KG1 (cell line): ENCODE measurements at places on chromosomes 5 and 9.
A peak's percentile ranks its signal among the peaks of the same experiment; 100 is the strongest.

- DNase-seq: no peak
These were observed 462.9 kb downstream of the BNC2 start for GRCh38 chr9:16407617-16408016.

DNA sequence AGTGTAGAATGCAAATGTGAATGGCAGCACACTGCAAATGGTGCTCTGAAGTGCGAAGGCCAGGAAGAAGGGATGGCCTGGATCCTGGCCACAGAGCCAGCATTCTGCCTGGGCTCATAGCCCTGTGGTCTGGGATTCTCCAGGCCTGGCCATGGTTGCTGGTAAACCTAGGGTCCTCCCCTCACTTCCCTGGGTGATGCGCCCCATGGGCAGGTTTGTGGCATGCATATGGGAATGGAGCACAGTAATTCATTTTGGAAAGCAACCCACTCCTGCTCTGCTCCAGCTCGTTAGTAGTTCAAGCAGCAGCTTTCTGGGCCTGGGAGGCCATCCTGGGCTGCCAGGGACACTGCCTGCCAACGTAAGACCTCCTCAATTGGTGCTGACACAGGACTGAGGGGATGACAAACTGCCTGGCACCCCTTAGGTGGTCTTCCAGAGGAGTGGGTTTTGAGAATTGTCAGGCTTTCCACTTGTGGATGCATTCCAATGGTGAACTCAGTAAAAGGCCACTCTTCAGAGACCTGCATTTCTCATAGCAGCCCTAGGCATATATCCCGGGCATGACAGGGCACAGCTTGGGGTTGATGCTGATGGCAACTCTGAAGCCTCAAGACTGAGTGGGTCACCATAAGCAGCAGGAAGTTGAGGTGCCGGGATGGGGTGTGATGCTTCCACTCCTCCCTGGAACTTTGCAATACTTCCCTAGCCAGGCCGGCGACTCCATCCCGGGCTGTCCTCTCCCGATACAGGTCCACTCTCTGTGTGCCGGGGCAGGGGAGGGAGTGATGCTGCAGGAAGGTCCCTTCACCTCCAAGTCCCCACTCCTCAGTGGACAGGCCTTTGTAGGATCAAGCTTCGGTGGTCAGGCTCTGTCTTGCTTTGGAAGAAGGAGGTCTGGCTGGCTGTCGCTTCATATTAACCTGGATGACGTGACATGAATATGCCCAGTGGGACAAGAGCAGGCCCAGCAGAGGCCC, 1.2 kb upstream of the SLC25A48 start:
- DNase-seq: no peak

- no peak for DNase-seq
These were observed 48.3 kb downstream of the FAM78A start for GRCh38 chr9:131227959-131228460.

- no peak for DNase-seq
These were observed 31.4 kb downstream of the CHSY3 start for GRCh38 chr5:129935626-129936025.

- no peak for DNase-seq
These were observed 78.6 kb downstream of the CFAP77 start for GRCh38 chr9:132488626-132489025.

DNA sequence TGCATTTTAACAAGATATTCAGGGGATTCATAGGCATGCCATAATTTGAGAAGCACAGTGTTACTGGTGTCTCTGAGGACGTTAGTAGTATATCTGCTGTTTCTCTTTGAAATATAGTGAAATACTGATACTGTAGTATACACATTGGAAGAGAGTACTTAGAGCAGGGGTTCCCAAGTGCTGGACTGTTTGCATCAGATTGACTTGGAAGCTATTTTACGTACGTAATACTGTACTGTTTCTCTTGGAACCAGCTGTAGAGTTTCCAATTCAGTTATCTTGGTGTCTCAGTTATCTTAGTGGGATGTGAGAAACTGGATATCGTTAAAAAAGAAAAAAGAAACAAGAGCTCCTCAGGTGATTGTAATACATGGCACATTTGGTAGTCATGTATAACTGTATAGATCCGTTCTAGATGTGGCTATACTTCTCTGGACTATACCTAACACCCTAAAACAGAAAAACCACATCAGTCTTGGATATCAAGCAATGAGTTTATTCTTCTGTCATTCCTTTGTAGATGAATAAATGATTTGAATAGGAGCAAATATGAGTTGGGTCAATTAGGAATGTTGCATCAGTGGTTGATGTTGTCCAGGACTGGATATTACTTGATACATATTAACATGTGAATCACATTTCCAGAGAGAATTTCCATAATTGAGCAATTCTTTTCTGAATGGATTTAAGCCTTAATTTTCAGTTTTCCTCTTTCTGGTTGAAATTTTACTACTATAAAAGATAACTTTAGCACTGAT, 33.4 kb downstream of the PRRC1 start:
- DNase-seq: no peak

GRCh38 chr9:90107040-90107725, 502.4 kb downstream of the GADD45G start:
- no peak for DNase-seq

- no peak for DNase-seq
These were observed 10.6 kb downstream of the ACSL6 start for GRCh38 chr5:132000677-132001453.

DNA sequence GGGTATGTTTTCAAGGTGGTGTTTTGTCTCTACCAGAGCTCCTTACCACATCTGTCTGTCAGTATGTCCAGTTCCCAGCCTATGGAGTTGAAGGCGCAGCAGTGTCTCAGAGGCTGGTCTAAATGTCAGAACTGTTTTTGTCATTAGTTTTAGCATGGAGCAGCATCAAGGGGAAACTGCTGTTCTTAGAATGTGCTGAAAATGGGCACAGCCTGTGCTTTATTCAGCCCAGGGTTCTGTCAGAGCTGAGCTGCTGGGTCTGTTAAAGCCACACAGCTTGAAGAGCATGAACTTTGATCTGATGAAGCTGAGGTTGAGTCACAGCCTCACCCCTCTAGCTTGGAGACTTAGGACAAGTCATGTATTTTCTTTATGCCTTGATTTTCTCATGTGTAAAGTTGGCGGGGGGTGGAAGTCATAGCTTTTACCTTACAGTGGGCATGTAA, 71.9 kb downstream of the RALGPS1 start:
- DNase-seq: no peak

DNA sequence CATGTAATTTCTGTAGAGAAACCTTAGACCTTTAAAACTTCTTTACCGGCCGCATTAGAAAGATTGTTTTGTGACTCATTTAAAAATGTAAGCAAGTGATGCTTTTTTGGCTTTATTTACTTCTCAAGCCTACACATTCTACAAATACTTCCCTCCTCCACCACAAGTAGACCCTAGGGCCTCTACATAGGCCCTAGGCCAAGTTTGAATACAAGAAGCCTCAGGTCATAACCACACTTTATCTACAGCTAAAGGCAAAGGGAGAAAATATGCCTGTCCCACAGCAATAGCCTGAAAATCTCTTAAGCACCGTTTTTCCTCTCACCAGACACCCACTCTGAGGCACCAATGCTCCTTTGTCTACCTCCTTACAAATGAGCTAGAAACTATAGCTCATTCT, 53.9 kb downstream of the CSNK1A1 start:
- DNase-seq: no peak

GRCh38 chr5:35979715-35980114, 11.5 kb downstream of the UGT3A1 start:
- no peak for DNase-seq

DNA sequence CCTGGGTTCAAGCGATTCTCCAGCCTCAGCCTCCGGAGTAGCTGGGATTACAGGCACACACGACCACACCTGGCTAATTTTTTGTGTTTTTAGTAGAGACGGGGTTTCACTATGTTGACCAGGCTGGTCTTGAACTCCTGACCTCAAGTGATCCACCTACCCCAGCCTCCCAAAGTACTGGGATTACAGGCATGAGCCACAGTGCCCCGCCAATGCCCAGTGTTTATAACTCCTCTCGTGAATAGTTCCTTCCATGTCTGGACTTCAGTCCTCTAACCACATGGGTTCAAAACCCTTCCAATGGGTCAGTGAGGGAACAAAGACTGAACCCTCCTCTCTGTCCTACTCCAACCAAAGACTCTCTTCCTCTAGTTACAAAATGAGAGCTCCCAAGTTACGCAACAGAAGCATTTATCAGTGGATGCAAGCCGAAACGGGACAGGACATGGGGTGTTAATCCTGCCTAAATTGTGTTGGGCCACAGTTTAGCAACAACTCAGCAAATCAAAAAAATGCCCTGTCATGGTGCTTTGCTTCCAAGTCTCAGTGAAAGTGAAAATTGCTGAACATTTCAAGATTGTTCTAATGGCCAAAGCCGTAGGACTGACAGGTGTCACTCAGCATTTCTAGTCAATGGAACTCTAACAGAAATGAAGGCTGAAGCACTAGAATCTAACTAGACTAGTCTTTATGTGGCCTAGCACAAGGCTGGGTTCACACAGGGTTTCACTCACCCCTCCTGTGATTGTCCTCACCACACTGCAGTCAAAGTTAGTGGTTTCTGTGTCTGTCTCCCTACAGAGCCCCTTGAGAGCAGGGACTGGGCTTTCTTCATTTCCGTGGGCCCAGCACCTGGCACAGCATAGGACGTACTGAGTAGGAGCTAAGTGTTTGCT, 3.2 kb upstream of the TMEM245 start:
- no peak for DNase-seq

DNA sequence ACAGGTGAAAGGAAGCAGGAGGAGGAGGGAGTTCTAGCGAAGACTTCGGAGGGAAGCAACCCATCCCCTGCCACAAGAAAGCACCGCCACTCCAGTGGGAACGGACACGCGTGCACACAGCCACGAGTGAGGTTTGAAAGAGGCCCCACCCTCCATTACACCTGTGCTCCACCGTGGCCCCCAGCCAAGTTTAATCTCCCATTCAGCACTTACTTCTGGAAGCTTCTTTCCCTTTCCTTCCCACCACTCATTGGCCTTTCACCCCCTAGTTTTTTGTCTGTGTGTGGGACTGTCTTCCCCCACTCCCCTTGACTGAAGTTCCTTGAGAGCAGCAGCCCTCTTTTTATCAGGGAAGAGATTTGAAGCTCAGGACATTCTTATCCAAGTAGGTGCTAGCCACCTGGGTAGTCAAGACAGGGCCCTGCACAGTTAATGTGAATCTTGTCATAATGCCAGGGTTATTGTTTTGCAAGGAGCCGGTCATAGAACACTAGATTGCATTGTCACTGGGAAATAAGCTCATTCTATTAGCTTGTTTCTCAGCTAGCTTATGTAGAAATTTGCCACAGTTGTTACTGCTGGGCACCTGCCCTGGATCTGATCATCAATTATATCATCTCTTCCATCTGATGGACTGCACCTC, 256.0 kb downstream of the DOCK8 start:
- DNase-seq: no peak

GRCh38 chr9:7640231-7640630, 159.3 kb downstream of the DMAC1 start:
- DNase-seq: no peak

GRCh38 chr5:140146523-140146842, 20.7 kb downstream of the IGIP start:
- DNase-seq: no peak

- DNase-seq: no peak
These were observed 27.9 kb upstream of the KLF9 start for GRCh38 chr9:70442328-70442848.

DNA sequence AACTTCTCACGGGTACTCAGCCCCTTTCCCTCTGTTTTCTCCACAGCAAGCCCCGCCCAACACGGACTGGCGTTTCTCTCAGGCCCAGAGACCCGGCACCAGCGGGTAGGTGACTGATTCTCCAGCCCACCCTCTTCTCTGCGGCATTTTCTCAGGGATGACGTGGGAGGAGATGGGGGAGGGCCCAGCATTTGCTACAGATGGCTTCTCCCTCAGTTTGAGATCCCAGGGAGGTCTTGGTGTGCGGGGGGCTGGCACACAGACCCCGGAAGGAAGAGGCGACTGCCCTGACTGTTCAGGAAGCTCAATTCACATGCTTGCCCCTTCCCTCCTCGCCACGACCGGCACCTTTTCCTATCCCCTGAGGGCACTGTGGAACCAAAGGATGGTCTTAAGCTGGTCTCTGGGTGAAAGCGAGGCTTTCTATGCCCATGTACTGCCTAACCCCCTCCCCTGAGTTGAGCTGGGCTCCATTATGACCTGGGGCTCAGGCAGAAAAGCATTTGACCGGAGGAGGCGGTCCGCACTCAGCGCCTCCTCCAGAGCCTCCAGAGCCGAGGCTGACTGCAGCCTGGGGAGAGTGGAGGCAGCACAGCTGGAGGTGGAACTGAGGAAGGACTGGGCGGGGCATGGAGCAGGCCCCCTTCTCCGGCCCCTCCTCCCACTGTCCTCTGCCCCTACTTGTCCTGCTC, 6.0 kb downstream of the PCDHGC5 start:
- DNase-seq: no peak

- DNase-seq: peak; percentile 18
These were observed at the start of gene DRD1 for GRCh38 chr5:175444060-175444904. Gene DRD1 (minus strand): TSS chr5:175444182. CDS start chr5:175443099, 1,083 bp downstream.

- no peak for DNase-seq
These were observed 480.6 kb downstream of the NR2F1-AS1 start for GRCh38 chr5:93100428-93100827.

DNA sequence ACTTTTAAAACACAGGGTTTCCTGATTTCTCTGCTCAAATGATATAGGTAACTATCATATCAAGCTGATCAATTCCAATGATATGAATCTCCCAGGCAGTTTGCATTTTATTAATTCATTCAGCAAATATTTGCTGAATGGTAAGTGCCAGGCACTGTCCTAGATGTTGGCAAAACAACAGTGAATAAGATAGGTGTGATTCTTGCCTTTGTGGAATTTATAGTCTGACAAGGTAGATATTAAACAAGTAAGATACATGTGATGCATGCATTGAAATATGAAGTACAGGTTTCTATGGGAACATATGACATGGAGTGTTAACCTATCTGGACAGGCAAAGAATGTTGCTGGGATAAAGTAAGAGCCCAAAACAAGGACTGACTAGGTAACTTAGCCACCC, 231.8 kb upstream of the DAB2 start:
- no peak for DNase-seq

GRCh38 chr5:116959843-116960242, 385.2 kb upstream of the SEMA6A start:
- no peak for DNase-seq

DNA sequence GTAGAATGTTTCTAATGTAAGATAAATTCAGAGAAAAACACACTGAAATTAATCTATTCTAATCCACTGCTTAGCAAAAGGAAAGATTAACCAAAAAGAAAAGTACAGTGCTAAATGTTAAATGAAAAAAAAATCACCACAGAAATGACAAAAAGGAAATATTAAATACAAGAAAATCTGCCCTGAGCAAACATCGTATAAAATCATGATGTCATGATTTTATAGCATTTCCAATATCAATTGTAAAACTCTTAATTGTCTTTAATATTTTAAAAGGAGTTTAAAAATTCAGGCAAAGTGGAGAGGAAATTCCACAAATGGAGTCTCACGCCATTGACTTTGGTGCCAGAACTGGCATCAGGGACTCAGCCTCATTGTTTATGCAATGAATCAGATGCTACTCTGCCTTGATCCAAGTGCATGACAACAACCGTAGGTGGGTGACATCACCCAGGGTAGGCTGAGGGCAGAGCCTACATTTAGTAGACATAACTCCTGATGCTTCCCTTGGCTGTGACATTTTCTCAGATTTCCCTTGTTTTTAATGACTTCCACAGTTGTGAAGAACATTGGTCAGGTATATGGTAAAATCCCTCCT, 696.8 kb downstream of the SEMA5A start:
- DNase-seq: no peak
